Ureter (tissue), 1 donor: ENCODE measurements at places on chromosomes 13 and 19. TPM values are rescaled to one million over a fixed set of nuclear protein-coding genes. Genes with fewer than 3 reads are reported as not detected.

The NLRP11 gene
- not detected for total RNA-seq

The SPATA13 gene
- total RNA-seq = 19.0 TPM

The ZNF260 gene
- total RNA-seq = 17.6 TPM

The RASGRP4 gene
- 1.7 TPM for total RNA-seq

The NMRK2 gene
- not detected for total RNA-seq

The ZNF132 gene
- total RNA-seq = 8.0 TPM

The OR4F17 gene
- total RNA-seq = not detected

The CLN5 gene
- 43.8 TPM for total RNA-seq

The ZNF709 gene
- 3.9 TPM for total RNA-seq

The TIMM29 gene
- total RNA-seq = 17.2 TPM

The FRY gene
- 109 TPM for total RNA-seq
